ENCODE measurements at places on chromosomes 16 and 17.

GRCh38 chr16:76541070-76541469 lies 263.9 kb downstream of the CNTNAP4 start:
- DNase-seq: no peak

DNA sequence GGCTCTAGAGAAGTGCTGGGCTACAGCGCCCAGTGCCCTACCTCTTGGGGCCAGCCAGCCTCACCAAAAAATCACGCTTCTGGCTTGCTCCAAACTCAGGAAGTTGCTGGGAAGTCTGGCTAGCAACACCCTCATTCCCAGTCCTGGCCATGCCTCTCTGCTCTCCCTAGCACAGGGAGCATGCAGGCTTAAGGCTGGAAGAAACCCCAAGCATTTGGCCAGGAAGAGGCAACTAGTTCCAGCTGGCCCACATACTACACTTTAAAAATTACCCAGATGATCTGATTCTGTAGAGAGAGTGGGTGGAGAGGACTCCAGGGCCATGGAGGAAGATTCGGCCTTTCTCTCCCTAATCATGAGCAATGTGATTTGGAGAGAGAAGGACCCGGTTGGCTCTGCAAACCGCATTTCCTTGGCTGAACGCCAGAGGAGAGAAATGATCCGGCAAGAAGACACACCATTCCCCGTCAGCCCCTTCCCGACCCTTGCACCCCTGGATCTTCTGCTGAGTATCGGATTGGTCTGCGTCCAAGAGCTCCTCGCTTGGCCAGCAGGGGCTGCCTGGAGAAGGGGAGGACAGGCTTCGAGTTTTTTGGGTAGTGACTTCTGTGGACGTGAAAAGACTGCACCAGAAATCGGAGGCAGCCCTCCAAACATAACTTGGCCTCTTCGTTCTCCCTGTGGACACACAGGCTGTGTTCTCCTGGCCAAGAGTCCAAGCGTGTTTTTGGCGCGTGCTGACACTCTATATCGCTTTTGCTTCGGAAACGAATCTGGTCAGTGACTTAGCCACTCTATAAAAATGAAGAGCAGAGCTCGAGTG lies 406.3 kb downstream of the WWOX start:
- DNase-seq: peak; percentile 50

- DNase-seq: no peak
These were observed 32.4 kb downstream of the SF3B3 start for GRCh38 chr16:70556063-70556462.

DNA sequence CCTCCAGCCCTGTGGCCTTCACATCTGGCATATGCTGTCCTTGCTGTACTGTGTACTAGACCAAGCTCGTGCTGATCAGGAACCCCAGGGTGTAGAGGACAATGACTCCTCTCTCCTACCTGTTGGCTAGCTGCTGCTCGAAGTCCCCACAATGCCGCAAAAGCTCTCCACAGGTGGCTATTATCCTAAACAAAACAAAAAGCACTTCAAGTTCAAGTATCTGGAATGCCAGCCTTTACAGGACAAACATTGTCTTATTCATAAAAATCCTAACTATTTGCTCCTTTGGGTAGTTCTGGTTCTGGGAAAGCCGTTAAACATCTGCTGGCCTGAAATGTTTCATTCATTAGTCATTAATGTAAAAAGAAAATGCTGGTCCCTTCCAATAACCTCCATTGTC lies 42.8 kb downstream of the COG7 start:
- peak; percentile 22 for DNase-seq

DNA sequence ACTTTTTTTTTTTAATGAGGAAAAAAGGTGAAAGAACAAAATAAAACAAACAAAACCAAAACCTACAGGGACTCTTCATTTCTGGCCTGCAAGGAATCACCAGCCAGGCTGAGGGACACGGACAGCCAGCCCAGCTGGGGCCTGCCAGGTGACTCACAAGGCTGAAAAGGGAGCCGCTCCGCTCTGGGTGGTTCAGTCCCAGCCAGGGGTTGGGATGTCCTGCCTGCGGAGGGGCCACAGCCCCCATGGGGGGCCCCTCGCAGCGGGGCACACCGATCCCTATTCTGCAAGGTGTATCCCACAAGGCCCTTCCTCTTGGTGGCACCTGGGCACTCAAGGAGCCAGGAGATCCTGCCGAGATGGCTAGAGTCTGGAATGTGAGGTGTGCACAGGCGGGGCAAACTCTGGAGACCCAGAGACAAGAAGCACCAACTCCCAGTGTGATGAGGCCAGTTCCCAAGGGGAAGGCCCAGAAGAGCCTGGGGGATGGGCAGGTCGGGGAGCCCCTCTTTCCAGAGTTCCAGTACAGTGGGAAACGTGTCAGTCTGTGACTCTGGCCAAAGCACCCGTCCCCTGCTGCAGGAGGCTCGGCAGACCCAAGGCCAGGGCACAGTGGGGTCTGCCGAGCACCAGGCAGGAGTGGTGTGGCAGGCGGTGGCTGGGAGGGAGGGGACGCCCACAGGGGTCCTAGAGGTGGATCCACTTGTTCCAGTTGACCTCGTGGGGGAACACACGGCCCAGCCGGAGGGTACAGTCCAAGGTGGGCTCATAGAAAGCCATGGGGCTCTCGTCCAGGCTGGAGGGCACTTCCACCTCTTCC lies 58.9 kb downstream of the IL21R start:
- no peak for DNase-seq

DNA sequence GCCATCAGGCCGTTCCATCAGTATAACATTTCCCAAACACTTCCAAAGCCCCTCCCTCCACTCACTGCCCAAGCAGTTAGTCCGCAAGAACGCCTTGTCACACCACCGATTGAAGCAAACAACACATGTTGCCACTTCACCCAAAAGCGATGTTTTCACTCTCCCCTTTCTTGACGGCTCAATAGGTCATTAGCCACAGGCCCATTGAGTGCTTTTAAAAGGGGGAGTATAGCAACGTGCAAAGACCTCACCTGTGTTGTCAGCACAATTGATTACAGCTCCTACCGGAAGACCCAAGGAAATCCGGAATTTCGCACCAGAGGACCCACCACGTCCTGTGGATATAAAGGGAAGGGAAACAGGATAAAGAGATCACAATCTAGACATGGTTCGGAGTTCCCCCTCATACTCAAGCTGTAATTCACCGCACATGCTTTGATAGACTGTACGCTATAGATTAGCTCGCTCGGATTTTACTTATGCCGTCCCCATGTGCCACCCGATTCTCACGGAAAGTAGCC lies 690 bp downstream of the RPL23 start:
- no peak for DNase-seq

GRCh38 chr17:75594499-75595283 lies 7.1 kb downstream of the MYO15B start:
- no peak for DNase-seq

GRCh38 chr16:23188911-23189310 lies 6.4 kb downstream of the SCNN1G start:
- no peak for DNase-seq

DNA sequence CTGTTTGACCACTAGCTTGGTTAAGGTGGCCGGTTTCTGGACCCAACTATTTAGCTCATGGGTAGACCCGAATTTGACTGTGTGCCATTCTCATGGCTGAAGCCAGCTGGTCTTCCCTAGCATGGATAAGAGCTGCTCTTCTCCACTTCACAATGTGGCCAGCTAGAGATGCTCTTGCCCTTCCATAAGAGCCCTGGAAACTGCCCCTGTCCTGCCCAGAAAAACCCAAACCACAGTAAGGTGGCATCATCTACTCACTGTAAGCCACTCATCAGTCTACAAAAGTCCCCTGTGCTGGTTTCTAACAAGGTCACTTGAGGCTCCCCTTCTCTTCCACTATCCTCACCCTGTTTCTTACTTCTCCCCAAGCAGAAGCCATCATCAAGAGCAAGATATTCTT lies 165.1 kb downstream of the HS3ST2 start:
- DNase-seq: no peak

DNA sequence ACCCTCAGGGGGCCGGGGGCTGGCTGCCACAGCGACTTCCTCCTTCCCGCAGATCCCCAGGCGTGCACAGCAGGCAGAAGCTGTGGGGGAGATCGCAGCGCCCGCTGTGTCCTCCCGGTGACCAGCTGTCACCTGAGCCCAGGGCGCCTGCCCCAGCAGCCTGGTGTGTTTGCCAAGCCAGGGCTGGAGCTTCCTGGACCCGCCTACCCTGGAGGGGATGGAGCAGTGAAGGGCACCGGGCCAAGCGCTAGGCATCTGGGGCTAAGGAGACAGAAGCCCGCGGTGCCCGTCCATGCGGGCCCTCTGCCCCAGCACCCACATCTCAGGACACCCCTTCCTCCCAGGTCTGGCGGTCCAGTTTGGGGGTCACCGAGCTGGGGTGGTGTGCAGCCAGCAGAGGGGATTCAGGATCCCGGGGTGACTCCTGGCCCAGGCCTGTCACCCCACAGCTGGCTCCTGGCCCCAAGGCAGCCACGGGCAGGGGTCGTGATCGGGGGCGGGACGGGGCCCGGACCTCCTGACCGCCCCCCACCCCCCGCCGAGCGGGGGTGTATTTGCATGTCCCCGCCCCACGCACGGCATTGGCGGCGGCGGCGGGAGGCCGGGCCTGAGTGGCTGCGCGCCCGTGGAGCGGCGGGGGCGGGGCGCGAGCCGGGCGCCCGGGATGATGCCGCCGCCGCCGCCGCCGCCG lies at the start of gene RAB26:
RAB26 (plus strand) TSS at position 645 of the 691 bp plus-strand sequence. CDS start 159 bp downstream, outside the sequence.
- peak; percentile 79 for DNase-seq

- DNase-seq: no peak
These were observed 7.5 kb downstream of the NPTX1 start for GRCh38 chr17:80468781-80469493.

DNA sequence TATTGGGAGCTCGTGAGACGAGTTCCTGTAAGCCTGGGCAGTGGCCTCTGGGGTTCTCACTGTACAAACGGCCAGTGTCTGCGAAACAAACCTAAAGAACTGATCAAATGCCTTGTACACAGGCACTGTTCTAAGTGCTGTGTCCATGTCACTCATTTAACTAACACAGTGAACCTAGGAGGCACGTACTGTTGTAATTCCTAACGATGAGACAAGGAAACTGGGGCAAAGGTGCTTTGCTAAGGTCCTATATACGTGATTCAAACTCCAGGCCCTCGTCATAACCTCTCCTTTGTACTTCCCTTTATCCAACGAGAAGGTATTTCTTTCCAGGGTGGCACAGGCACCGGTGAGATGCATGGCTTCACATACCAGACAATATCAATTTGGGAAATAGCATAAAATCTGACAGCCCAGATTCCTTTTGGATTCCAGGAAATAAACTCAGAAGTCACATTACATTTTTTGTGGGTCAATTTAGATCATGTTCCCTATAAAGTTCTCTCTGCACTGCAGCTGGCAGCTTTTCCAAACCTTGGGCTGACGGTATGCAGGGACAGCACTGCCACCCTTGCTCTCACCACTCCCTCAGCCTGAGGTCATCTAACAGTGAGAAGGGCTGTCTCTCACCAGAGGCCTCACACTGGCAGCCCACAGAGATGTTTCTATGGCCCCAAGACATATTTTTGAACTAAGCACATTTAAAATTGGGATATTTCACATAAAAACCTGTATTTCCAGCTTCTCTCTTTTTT lies 18.3 kb downstream of the GLYR1 start:
- no peak for DNase-seq

DNA sequence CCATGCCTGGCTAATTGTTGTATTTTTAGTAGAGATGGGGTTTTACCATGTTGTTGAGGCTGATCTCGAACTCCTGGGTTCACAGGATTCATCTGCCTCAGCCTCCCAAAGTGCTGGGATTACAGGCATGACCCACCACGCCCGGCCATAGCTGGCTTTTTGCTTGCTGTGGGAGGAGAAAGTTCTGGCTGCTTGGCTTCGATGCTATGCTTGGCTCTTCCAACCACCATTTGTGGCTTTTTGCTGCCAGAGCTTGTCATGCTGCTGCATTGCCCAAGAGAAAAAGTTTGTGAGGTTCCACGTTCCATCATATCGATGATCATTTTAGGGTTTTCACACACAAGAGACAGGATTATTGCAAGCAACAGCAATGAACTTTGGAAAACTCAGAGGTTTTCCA lies 16.2 kb downstream of the BMERB1 start:
- DNase-seq: no peak

- no peak for DNase-seq
These were observed 80.9 kb upstream of the MTMR4 start for GRCh38 chr17:58595194-58595792.

DNA sequence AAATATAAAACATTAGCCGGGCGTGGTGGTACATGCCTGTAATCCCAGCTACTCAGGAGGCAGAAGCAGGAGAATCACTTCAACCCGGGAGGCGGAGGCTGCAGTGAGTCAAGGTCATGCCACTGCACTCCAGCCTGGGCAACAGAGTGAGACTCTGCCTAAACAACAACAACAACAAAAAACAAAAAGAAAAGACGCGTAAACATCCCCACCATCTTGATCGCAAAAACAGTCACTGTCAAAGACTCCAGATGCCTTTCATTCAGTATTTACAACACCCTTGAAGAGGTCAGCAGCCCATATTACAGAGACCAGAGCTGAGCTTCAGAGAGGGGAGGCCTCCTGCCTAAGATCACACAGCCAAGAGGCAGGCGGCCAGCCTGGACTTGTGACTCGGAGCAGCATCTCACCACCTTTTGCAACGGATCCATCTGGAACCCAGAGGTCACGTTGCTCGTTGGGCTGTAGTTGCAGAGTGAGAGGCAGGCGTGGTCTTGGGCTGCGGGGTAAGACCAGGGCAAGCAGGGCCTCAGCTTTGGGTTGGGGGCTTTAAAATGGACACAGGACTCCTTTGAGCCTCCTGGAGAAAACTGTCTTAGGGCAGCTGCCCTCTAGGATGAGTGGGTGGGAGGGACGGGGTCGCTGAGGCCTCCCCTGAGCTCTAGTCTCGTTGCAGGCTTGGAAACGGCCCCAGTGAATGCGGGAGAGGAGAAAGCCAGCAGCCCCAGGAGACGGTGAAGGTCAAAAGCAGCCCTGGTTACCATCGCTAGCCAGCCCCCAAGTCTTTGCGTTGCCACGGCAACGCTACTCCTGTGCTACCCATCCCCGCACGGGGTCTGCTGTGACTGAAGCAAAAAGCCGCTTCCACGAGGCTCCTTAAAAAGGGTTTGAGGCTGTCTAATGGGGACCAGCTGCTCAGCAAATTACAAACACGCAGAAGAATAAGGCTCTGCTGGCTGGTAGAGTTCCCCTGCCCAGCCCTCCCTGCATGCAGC lies 26.1 kb downstream of the LGALS3BP start:
- DNase-seq: no peak

- peak; percentile 35 for DNase-seq
These were observed 984 bp downstream of the CENPV start for GRCh38 chr17:16352303-16352666.

- no peak for DNase-seq
These were observed 2363.9 kb downstream of the TP53TG3F start for GRCh38 chr16:35823342-35823741.

- no peak for DNase-seq
These were observed 36.0 kb upstream of the KDM6B start for GRCh38 chr17:7797976-7798375.

DNA sequence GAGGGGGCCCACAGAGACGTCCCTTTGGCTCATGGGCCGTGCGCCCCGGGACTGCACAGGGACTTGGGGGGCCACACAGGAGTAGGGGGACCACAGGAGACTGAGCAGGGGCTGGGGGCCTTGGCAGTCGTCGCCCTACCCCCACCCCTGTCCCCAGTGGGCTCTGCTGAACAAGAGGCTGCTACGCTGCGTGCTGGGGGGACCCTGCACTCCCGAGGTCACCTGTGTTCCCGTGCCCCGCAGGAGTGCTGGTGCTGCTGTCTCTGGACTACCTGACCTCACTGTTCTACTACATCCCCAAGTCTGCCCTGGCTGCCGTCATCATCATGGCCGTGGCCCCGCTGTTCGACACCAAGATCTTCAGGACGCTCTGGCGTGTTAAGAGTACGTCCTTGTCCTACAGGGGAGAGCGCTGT lies 14.4 kb upstream of the RNF213 start:
- DNase-seq: no peak

Measured in urothelium cell line (cell line).